ENCODE measurements at places on chromosomes 7 and 10.
A peak's percentile ranks its signal among the peaks of the same experiment; 100 is the strongest.

- DNase-seq = no peak
These were observed 11.5 kb downstream of the ELFN1 start for GRCh38 chr7:1681581-1681980.

- peak; percentile 88 for DNase-seq
These were observed 272.6 kb downstream of the DOCK4 start for GRCh38 chr7:111933609-111934008.

- DNase-seq = no peak
These were observed 72.2 kb upstream of the INSIG1 start for GRCh38 chr7:155225516-155225915.

DNA sequence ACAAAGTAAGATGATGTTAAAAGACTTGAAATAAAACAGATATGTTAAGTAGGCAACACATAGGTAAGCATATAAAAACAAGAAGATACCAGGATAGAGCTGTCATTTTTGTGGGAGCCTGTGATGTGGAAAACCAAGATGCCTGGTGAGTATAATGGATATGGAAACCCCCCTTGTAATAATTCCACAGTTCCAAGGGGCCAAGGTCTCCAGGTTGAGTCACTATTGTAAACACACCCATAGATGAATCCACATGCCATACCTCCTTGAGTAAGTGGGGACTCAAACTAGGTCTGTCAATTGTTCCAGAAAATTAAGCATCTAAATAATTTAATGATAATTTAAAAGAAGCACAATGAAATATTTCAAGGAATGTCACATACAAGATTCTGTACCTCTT lies 15.9 kb downstream of the CAV1 start:
- DNase-seq = no peak

GRCh38 chr7:47867286-47867685 lies 81.0 kb downstream of the PKD1L1 start:
- no peak for DNase-seq

- no peak for DNase-seq
These were observed 20.6 kb downstream of the RGR start for GRCh38 chr10:84265418-84265817.

DNA sequence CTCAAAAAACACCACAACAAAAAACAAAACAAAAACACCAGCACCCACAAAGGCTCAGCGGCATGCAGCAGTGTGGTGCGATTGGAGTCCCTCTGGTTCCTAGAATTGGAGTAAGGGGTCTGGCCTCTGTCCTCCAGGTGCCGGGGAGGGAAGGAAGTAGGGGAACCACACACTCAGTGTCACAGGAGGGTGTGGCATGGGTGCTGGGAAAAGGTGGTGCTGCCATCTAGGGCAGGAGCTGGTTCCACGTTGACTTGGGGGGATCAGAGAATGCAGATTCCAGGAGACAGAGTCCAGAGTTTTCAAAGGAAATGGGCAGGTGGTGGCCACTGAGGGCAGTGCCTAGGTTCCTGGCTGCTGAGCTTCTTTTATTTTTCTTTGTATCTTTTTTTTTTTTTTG lies 19.8 kb upstream of the WIPI2 start:
- no peak for DNase-seq

DNA sequence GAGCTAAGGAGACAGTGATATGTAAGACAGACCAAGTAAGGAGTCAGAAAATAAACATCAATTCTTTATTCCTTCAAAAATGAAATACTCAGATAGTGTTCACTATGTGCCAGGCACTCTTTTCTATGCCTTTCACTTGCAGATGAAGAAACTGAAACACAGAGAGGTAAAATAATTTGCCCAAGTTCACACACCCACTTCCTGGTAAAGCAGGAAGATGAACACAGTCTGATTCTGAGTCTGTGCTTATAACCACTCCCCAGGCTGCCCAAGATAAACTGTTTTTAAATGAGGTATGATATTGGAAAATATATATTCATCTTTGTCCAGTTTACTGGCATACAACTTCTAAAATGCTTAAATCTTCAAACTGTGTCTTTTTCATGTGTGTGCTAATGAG lies 294.4 kb upstream of the NPVF start:
- DNase-seq = no peak

- no peak for DNase-seq
These were observed 711 bp downstream of the HIP1 start for GRCh38 chr7:75737856-75738603.

GRCh38 chr7:72101444-72101843 lies 310.7 kb downstream of the CALN1 start:
- no peak for DNase-seq

GRCh38 chr7:135341049-135341448 lies 107.4 kb downstream of the STRA8 start:
- DNase-seq = no peak

DNA sequence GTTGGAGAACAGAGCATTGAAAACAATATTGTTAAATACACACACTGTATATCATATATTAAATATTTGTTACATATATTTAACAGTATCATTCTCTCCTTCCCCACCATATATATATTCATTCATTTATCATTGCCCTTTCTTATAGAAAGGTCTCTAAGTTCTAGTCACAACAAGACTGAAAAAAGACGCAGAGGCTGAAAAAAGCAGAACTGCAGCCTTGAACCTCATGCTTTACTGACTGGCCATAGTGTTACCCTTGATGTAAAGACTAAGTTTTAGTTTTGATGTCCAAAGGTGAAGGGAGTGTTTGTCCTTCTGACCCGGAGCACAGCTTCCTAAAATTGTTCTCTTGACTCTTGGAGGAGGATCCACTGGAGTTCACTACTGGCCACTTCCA lies 247.9 kb downstream of the PTEN start:
- no peak for DNase-seq

- DNase-seq = no peak
These were observed 10.8 kb downstream of the ZNF394 start for GRCh38 chr7:99489235-99489634.

DNA sequence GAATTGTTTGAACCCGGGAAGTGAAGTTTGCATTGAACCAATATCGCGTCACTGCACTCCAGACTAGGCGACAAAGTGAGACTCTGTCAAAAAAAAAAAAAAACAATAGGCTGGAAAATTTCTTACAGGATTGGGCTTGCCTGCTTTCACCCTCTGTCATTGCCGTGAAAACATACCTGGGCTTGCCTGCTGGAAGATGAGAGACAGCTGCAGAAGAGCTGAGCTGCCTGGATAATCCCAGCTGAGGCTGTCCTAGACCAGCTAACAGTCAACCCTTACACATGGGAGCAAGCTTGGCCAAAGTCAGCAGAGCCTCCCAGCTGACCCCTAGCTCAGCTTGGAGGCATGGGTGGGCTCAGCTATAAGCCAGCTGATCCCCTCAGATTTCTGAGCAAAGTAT lies 306.2 kb downstream of the CCSER2 start:
- no peak for DNase-seq

DNA sequence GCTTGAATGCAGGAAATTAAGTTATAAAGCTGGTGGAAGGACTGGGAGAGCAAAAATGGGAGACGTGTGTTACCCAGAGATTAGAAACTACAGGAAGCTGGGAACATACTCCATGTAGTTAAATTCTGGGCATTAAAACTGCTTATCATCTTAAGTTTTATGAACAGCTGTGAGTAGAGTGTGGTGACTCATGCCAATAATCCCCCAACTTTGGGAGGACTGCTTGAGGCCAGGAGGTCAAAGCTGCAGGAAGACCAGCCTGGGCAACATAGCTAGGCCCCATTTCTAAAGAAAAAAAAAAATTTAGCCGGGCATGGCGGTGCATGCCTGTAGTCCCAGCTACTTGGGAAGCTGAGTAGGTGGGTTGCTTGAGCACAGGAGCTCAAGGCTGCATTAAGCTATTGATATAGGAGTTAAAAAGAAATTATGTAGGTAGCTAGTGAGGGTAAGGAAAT lies 56.2 kb upstream of the SEPHS1 start:
- DNase-seq = no peak

- DNase-seq = no peak
These were observed 623 bp upstream of the CEP41 start for GRCh38 chr7:130441408-130441869.

- DNase-seq = no peak
These were observed 90.3 kb upstream of the ZNF438 start for GRCh38 chr10:31121757-31122577.

DNA sequence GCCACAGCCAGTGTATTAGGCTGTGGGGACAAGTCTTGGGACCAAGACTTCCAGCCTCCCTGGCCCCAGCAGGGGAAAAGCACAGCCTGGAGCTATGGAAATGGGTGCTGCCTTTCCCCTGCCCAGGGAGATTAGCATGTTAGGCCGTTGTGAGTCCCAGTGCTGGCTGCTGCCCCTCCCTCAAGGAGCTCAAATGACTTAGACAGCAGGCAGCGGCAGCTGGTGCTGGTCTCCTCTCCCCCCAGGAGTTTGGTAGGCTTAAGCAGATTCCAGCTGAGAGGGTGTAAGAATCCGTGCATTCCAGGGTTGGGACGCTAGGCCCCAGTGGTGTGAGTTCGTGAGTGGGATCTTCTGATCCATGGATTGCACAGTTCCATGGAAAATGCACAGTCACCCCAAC lies 301.5 kb upstream of the PHF14 start:
- DNase-seq = no peak

GRCh38 chr10:104472505-104472904 lies 118.9 kb downstream of the CFAP58 start:
- no peak for DNase-seq

DNA sequence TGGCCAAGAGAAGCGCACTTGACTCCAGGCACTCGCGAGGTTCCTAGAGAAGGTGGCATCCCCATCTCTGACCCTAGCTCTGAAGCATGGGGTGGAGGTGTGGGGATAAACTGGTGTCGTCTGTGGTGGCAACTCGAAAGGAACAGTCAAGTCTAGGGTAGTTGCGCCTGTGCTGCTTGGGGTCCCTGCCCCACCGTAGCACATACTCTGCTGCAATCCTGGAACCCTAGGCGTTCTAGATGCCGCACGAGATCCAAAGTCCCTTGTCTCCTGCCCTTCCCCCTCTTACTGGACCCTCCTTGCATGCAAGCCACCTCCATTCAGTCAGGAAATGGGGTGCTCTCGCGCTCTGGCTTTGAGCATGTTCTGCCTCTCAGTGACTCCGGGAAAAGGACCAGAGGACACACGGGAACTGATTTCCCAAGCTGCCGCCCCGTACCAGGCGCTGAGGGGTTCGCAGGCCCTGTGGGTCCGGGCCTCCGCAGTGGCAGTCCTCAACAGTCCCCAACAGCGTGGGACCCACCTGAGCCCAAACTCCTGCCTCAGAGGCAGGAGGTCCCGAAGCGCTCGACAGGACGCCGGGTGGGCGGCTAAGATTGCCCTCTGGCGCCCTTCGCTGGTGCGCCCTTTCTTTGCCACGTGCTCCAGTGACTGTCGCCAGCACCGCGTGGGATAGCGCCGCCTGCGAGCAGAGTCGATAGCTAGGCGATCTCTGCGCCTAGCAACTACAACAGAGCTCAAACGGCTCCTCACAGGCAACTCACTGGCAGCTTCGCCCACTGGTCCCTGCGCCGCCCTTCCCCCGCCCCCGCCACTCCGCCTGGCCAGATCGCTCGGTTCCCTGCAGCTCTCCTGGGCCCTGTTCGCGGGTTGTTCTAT lies 452.0 kb downstream of the REEP3 start:
- no peak for DNase-seq

DNA sequence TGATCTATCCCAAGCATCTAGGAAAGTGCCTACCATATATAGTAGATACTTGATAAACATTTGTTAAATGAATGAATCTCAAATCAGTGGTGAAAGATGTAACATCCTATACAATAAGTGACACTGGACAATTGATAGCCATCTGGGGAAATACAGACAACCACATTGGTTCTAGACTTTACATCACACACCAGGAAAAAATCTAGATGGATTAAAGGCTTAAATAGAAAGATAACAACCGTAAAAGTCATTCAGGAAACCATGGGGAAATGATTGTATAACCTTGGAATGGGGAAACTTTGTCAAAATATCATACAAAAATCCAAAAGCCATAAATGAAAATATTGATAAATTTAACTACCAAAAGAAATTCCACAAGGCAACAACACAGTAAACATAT lies 7.0 kb upstream of the GARIN1A start:
- no peak for DNase-seq

DNA sequence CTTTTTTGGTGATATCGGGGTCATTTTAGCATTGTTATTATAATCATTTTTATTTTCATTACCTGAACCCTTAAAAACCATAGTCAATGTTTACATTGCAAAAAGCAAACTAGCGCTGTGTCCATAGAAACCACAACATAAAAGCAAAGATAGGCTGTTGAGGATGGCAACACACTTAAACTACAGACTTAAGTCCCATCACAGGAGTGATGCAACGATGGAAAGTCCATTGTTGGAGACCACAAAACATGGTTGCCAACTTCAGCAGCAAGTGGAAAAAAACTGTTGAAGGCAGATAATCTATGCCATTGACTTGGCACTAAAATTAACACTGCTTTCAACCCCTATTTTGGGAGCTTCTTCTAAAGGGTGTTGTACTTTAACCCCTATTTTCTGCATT lies 398.8 kb upstream of the IGFBP3 start:
- DNase-seq = no peak

DNA sequence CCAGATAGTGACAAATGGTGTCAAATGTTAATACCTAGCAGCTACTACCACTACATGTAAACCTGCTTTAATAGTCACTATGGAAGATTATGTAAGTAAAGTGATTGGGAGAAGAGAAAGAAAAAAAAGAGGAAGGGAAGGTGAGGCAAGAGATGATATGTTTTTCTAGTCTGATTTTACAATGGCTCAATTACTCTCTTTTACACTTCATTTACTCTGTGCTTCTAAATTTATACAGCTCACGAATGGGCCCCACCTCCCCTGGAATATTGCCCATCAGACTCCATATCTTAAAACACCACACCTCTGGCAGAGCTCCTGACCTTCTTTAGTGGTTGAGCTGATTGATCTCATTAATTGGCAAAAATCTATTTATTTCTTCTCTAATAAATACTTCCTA lies 28.0 kb upstream of the IKZF1 start:
- DNase-seq = no peak

GRCh38 chr10:130045091-130045652 lies 65.5 kb downstream of the C10orf143 start:
- DNase-seq = no peak

DNA sequence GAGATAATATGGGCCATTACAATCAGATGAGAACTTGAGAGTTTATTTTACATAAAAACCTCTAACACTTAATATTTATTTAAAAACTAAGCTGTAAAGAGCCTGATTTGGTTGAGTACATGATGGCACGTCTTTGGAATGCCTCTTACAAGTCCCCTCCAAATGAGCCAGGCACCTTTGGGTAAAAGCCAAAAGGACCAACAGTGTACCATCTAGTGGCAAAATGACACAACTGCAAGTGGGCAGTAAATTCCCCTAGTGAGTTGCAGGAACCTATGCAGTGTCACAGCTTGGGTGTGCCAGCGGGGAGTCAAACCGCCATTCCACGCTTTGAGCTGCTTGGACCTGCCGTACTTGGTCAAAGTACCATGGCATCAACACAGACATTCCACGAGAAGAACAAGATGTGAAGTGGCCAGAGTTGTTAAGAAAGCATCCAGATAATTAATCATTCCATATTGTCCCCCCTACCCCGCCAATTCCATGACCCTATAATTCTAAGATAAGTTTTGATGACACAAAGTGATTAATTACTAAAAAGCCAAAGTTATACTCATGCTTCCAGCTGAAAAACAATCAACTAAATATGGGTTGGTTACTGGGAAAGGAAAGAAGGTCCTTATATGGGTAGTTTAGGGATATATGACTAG lies 115.2 kb downstream of the SORBS1 start:
- peak; percentile 41 for DNase-seq
